Stimulated activated CD4-positive, alpha-beta T cell treated with anti-CD3 and anti-CD28 coated beads, Interleukin-15, amount 100 ng/mL, for 1 hour (primary cell): ENCODE measurements at places on chromosomes 12 and 14.

- DNase-seq = no peak
Observed at GRCh38 chr14:38207377-38207735, 348 bp upstream of the SSTR1 start.

DNA sequence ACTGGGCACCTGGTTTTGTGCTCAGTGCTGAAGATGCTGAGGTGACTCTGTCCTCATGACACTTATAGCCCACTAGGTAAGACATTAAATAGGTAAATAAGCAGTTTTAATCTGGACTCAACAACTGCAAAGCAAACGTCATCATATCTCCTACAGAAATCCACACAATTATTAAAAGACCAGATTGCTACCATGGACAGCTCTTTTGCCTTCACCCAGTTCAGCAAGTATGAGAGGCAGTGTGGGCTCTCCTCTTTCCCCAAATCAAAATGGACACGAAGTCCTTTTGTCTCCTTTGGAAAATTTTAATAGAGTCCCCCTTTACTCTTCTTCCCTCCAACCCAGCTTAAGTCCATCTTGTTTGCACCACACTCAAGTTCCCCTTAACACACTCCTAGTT, 171.1 kb downstream of the RPAP3 start:
- no peak for DNase-seq

DNA sequence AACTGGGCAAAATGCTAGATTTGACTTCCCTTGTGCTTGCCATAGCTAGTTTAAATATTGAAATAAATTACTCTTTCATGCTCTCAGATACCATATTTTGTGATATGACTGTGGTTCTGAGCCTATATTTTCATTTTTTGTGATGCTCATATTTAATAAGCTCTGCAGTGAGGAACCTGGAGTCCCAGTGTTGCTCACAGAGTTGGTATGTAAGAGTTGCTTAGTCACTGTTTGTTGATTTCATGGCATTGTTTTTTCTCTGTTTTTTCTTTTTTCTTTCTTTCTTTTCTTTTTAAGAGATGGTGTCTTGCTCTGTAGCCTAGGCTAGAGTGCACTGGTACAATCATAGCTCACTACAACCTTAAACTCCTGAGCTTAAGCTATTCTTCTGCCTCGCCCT, 750.5 kb upstream of the TMEM132C start:
- no peak for DNase-seq

GRCh38 chr12:127078577-127079350, 1188.2 kb upstream of the TMEM132C start:
- no peak for DNase-seq

GRCh38 chr12:48779869-48780268, 9.0 kb downstream of the ADCY6 start:
- no peak for DNase-seq

- no peak for DNase-seq
Observed at GRCh38 chr14:51304941-51305340, 64.9 kb downstream of the TMX1 start.

- DNase-seq = no peak
Observed at GRCh38 chr14:71619472-71619871, 312.8 kb upstream of the RGS6 start.

DNA sequence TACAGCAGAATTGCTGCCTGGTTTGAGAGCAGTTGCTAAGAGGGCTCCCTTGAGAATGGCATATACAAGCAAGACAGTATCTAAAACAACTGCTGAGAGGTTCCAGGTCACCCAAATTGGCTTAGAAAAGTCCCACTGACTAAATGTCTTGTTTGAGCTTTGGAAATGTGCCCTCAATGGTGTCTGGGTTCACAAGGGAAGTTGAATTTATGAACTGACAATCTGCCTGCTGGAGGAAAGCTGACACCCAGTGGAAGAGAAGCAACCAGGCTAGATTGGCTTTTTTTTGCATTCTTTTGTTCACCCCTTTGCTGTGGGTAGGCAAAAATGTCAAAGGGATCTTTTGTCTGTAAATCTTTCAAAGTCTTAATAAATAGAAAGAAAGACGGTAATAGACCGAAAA, 44.6 kb upstream of the NPFF start:
- DNase-seq = no peak

GRCh38 chr12:52147367-52147963, 44.3 kb downstream of the KRT80 start:
- no peak for DNase-seq

- no peak for DNase-seq
Observed at GRCh38 chr12:112977641-112978040, 678 bp upstream of the OAS2 start.

GRCh38 chr12:48038085-48038484, 33.8 kb upstream of the COL2A1 start:
- no peak for DNase-seq

- DNase-seq = no peak
Observed at GRCh38 chr12:112303004-112303403, 79.2 kb downstream of the HECTD4 start.

- DNase-seq = no peak
Observed at GRCh38 chr12:42686514-42687172, 97.1 kb upstream of the PRICKLE1 start.

- DNase-seq = no peak
Observed at GRCh38 chr12:538731-539539, 79.2 kb downstream of the B4GALNT3 start.

DNA sequence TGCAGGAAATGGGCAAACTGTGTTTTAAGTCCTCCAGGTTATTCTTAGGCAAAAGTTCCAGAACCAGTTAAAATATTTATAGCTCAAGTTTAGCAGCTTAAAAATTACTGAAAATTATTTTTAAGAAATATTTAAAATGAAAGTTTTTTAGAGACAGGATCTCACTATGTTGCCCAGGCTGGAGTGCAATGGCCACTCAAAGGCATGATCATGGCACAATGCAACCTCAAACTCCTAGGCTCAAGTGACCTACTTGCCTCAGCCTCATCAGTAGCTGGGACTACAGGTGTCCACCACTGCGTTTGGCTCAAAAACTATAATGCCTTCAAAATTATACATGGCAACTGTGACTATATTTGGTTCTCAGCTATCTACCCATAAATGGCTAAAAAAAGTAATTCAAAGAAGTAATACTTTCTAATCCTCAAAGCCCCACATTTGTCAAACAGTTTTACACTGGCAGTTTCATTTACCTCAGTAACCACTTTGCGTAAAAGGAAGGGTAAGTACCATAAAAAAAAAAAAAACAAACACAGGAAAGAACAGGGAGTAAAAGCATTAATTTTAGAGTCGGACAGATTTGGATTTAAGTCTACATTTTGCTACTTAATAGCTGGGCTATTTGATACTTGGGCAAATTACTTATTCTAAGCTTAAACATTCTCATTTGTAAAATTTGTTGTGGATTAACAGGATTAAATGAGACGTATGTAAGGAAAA, 9.2 kb downstream of the KLHL28 start:
- DNase-seq = no peak

DNA sequence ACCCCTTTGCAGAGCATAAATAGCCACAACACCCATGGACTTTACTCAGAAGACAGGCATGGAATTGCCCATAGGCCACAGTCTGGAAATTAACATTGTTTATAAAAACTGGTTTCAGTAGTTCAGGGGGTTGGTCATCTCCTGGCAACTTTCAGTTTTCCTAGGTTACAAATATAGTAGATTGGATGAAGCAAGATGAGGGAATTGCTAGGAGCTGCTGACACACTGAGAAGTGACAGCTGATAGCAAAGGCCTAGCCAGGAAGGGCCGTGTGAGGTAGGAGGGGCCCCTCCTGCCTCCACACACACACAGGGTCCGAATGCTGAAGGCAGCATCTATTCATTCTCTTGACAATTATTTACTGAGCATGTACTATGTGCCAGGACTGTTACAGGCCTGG, 8.3 kb downstream of the GALNT16 start:
- DNase-seq = no peak

DNA sequence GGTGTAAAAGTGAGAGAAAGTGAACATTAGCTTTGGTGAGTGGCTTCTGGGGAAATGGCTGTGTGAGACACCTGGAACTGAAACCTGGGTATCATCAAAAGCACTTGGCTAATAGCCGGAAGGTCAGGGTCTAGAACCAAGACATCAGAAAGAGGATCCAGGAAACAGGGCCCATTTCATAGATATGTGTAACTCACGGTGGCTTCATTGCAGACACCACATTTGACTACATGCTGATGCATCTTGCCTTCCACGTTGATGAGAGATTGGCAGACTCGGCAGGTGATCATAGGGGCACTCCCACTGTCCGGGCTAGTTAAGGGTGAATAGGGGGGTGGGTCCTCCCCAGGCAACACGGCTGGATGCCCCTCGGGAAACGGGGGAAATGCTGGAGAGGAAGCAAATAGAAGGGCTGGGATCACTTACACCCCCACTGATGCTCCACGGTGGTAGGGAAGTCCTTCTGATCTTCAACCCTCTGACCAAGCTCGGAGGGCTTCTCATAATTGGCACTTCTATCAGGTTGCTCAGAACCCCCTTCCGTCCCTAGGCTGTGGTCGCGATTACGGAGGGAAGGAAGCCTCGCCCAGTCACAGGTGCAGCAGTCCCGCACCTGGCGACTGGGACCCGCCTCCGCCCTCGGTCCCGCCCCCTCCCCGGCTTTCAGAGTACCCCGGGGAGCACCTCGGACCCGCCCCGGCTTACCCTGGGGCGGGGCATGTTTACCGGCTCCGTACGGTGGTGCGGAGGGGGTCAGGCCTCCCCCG, 593 bp downstream of the PIP4P1 start:
- peak; percentile 27 for DNase-seq

GRCh38 chr12:95949477-95950206, 6.5 kb downstream of the AMDHD1 start:
- no peak for DNase-seq

DNA sequence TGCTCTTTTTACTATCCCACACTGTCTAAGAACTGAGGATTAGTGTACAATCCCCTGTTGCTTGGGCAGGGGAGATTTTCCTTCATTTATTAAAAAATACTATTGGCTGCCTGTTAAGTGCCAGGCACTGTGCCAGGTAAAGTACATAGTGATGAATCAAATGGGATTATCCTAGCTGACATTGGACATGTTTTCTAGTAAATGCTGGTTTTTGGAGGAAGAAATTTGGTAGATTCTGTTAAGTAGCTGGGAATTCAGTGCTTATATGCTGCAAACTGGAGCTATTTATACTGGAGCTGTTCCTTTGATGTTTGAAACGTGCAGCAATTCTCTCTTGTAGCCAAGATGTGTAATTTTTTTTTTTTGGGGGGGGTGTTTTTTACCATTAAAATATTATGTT, 299.6 kb downstream of the EMP1 start:
- DNase-seq = no peak

- DNase-seq = no peak
Observed at GRCh38 chr14:86243158-86243557, 713.2 kb downstream of the FLRT2 start.

DNA sequence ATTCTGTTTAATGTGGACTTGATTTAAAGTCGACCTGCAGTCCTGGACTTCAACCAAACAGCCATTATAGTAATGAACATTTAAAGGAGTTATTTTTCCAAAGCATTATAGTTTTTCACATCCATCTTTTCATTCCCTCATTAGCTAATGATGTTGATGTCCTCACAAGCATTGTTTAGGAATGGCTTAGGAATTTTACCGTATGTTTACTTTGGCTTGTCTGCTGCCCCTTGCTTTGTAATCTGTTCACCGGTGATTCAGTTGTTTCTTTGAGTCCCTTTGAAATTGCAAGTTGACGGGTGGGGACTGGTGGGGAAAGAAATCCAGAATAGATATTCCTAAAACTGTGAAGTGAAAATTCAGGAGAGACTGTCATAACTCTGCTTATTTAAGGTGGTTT, 25.4 kb downstream of the PRKCH start:
- DNase-seq = no peak
